ENCODE measurements at places on chromosomes 7 and 10. TPM values are rescaled to one million over a fixed set of nuclear protein-coding genes. Genes with fewer than 3 reads are reported as not detected.

GRCh38 chr7:2641406-2642393 lies 9.9 kb downstream of the TTYH3 start:
- peak overlapping the region; percentile 57 for H3K27ac ChIP-seq
- peaks cover 40% of the 10 kb centered on the region for H3K4me1 ChIP-seq
- peak; percentile 47 for DNase-seq
- peak overlapping the region; percentile 12 for H3K4me3 ChIP-seq
- no peaks in the 10 kb centered on the region for H3K27me3 ChIP-seq

- H3K27ac ChIP-seq: no peak overlapping the region
- no peaks in the 10 kb centered on the region for H3K27me3 ChIP-seq
- no peak overlapping the region for H3K4me3 ChIP-seq
- no peak for DNase-seq
- H3K36me3 ChIP-seq: no peaks in the 10 kb centered on the region
- no peaks in the 10 kb centered on the region for H3K4me1 ChIP-seq
Observed at GRCh38 chr7:80622541-80622940, 15.9 kb upstream of the CD36 start.

GRCh38 chr10:70903262-70903921 lies 15.0 kb upstream of the PCBD1 start:
- H3K27me3 ChIP-seq: 0 out of 2 replicates have a peak, but pooled peaks cover 2% of the 10 kb centered on the region
- no peak for DNase-seq
- no peaks in the 10 kb centered on the region for H3K4me1 ChIP-seq
- H3K4me3 ChIP-seq: no peak overlapping the region
- no peak overlapping the region for H3K27ac ChIP-seq

GRCh38 chr7:111409714-111410422 lies 152.4 kb downstream of the IMMP2L start:
- H3K4me1 ChIP-seq: no peaks in the 10 kb centered on the region
- no peak overlapping the region for H3K4me3 ChIP-seq

- H3K4me3 ChIP-seq: no peak overlapping the region
- no peak for DNase-seq
- no peak overlapping the region for H3K27ac ChIP-seq
Observed at GRCh38 chr10:132036153-132036886, 29.4 kb upstream of the JAKMIP3 start.

Gene GIMAP8
- 6.2 TPM for total RNA-seq

Data from GM12878 (cell line).